ENCODE measurements at places on chromosomes 11 and 22.

DNA sequence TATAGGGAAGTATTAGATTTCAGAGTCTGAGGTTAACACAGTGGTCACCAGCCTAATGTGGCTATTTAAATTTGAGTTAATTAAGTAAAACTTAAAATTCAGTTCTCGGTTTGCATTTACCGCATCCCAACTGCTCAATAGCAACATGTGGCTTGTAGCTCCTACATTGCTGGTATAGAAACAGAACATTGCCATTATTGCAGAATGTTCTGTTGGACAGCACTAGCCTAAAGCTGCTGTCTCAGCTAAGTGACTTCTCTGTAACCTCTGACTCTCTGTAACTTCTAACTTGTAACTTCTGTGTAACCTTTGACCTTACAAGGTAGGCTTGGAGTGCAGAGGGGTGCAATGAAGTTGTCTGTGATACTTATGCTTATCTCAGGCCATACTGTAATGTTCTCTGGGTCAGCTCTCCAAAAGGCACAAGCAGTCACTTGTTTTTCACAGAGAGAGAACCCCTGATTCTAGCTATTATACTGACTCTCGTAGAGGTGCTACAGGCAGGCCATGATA, 78.7 kb downstream of the ZNRF3 start:
- no peak for DNase-seq

DNA sequence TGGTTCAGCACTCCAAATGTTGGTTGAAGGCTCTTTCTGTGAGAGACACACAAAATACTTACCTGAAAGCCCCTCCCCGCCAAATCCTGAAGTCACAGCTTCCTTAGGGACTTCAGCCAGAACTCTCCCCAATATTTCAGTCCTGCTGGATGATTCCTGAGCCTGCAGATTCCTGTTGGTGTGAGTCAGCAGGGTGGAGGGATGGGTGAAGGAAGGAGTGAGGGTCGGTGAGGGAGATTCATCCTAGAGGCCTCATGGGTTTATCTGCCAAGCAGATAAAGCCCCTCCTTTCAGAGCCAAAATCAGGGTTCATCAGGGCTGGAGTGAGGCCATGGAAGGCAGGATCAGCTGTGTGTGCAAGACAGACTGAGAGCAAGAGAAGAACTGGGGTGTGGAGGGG, 37.9 kb downstream of the SMIM38 start:
- DNase-seq: no peak

DNA sequence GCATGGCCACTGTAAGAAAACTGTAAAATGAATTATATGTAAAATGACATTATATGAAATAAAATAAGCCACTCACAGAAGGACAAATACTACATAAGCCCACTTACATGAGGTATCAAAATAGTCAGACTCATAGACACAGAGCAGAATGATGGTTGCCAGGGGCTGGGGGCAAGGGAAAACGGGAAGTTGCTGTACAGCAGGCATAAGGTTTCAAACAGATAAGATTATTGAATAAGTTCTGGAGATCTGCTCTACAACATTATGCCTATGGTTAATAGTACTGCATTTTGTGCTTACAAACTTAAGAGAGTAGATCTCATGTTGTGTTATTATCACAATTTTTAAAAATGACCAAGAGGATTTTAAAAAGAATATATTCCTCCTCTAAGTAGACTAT, 32.7 kb upstream of the HEPHL1 start:
- no peak for DNase-seq

GRCh38 chr11:104095791-104096190, 59.4 kb downstream of the DDI1 start:
- DNase-seq: no peak

- no peak for DNase-seq
Observed at GRCh38 chr11:46659908-46660307, 40.5 kb downstream of the ARHGAP1 start.

GRCh38 chr22:42959576-42960509, 55.1 kb downstream of the PACSIN2 start:
- DNase-seq: no peak

DNA sequence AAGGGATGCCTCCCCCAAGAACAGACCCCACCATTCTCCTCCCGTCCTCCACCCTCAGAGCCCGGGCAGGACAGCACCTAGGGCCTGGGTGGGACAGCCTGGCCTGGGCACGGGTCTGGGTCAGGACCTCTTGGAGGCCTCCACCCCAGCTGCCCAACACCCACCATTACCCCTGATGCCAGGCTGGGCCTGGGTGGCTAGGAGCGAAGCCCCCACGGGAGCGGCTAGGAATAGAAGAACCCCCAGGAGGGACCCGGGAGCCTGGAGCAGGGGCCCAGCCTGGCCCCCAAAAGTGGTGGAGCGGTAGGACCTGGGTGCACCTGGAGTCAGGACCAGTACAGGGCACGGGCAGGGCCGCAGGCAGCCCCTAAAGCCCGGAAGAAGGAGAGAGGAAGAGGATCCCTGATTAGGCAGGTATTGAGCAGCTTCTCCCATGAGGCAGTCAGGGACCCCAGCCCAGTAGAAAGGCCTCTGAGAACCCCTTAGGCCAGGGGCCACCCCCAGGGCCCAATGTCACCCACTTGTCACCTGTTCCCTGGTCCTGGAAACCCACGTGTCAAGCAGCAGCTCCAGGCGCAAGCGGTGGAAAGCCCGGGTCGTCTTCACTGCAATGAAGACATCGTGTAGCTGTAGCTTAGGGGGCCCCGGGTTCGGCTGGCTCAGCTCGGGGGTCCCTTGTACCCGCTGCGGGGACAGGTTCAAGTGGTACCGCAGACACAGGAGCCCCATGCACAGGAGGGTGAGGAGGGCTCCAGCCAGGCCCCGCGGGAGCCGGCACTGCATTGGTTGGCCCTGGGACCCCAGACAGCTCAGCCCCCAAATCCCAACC, 575 bp downstream of the MFNG start:
- DNase-seq: peak; percentile 10

- DNase-seq: peak; percentile 28
Observed at GRCh38 chr22:23402275-23403151, 177.6 kb downstream of the IGLL1 start.

- no peak for DNase-seq
Observed at GRCh38 chr11:113411536-113411935, 24.0 kb downstream of the ANKK1 start.

DNA sequence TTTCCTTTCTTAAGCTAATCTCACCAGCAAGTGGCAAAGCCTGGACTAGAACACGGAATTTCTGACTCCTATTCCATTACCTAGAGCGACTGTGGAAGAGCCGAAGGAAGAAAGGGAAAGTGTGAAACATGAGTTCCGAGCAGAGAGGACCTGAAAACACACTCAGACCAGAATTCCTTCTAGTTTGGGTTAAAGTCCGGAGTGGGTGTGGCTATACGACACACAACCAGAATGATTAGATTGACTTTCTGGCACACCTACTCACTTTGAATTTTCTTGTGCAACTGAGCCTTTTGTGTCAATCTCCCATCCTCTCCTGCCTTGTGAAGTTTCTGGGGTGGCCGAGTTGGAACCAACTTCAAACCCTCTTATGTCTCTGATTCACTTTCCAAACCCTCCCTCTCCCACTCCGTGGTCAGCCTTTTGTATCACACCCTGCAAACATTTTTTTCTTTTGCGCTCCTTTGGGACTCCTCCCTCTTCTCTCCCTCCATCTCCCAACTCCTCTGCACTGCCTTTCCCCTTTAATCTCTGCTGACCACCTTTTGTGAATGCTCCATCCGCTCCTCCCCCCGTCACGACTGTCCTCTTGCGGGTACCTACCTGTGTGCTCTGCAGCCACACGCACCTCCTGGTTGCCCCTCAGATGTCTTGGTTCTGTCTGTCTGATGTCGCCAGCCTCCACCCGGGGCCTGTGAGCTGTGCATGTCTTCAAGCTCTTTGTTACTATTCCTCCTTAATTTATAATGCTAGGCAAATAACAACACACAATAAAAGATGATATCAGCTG, 86.3 kb upstream of the BLID start:
- DNase-seq: no peak

DNA sequence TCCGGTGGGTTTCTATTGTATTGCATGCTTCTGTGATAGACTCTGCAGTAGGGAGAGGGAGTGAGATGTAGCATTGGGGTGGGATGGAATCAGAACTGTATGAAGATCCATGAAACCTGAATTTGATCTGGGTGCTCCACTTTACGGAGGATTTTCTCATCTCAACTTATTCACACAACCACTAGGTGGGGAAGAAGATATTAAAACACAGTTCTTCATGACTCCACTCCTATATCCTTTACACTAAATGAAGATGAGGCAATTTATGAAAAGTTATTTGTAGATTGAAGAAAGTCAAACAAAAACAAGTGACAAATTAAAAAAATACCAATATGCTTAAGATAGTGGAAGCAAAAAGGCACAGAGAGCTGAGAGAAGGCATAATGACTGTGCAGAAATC, 92.6 kb upstream of the PDGFD start:
- DNase-seq: no peak

DNA sequence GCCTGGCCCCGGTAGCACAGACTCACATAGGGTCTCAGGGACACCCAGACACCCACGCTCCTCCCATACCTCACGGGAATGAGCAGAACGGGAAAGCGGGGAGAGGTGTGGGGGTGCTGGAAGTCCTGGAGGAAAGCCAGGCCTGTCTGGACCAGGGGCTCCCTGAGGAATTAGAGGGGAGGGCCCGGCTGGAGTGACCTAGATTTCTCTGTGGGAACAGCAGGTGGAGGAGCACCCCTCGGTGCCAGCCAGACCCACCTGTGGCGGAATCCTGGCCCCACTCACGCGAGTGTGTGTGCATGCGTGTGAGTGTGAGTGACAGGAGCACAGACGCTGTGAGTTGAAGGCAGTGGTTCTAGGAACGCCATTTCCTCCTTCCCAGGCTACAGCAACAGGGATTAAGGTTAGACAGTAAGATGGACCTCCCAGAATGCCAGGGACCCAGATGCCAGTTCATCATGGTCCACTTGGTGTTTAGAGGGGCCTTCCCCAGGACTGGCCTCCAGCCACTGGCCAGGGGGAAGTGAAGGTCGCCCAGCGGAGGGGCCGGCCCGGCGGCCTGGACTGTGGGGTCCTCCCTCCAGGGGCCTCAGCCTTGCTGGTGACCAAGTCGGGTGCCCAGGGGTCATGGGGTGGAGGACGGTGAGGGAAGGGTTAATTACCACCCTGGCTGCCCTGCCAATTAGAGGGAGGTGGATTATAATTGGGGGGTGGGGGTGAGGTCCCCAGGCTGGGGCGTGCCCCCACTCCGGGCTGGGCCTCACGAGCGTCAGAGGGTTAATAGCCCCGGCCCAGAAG, 1.0 kb downstream of the PKP3 start:
- no peak for DNase-seq

DNA sequence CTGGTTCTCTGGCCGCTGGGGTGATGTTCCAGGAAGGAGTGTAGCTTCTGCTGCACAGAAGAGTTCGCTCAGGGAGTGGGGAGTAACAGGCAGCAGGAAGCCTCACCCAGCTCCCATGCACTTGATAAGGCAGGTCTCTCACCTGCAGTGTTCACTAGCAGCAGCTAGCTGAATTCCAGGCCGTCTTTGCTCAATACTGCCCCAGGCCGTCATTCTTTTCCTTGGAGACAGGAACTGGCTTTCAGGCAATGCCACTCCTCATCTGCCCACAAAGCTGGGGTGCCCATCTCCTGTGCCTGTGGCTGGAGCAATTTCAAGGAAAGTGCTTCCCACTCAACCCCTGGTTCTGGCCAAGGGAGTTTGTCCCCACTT, 66.1 kb downstream of the ARHGAP42 start:
- DNase-seq: no peak

GRCh38 chr22:24011735-24012068, 598 bp downstream of the CABIN1 start:
- no peak for DNase-seq

GRCh38 chr11:128592454-128592853, 5.1 kb upstream of the ETS1 start:
- no peak for DNase-seq

GRCh38 chr22:21643533-21644357, 1.6 kb downstream of the SDF2L1 start:
- DNase-seq: no peak

- DNase-seq: no peak
Observed at GRCh38 chr11:68925611-68926010, 21.9 kb downstream of the IGHMBP2 start.

DNA sequence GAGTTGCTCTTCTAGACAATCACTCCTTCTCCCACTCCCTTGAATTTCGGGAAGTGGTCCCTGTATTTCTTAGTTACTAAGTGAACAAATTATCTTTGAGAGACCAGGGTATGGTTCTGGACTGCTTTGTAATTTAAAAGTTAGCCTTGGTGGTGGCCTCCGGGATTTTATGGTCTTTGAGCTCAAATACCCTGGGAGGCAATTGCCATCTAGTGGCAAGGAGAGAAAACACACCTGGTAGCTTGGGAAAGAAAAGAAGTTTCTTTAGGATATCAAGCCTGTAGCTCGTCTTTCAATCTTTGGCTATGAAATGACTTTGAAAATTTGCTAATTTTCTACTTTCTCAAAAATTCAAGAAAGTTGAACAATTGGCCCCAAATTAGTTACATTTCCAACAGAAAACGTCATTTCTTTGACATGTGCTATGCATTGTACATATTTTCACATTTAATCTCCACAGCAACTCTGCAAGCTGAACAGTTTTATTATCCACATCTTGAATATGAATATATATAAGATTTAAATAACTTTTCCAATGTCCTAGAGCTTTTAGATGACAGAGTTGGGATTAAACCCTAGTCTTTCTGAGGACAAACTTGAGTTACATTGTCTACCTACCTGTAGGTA, 39.1 kb downstream of the MMP27 start:
- no peak for DNase-seq

DNA sequence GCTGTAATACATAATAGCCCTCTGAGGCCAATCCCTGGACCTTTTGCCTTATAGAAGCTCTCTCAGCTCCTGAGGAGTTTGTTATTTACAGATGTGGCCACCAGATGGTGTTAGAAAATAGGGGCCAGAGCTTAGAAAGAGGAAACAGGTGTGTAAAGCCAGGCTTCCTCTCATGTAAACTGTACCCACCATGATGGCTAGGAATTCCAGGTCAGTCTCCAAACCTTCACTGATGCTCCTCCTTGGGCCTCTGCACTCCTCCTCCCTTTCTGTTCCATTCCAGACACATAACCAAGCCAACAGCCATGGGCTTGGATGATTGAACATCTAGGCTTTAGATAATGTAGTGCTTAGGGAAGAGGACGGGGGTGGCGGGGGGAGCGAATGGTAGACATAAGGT, 39.7 kb downstream of the USP35 start:
- DNase-seq: no peak

DNA sequence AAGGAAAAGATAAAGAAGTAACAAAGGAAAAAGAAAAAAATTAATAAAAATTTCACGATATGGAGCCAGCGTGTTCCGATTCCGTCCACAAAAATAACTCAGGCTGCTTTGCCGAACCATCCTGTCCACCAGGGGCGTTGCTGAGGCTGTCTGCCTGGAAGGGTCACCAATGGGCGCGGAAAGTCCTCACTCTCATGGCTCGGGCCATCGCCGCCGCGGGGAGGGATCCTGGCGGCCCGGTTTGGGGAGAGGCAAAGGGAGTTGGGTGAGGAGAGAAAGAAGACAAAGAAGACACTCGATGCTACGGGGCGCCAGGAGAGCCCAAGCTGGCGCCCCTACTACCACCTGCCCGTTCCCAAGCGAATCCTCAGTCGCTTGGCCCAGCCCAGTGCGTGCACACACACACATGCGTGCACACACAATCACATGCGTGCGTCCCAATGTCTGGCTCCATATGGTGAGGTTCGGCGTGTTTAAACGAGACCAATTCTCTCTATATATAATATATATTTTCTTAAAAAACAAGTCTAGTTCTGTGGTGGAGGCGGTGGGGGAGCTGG, 5.6 kb upstream of the PYGM start:
- DNase-seq: no peak

- no peak for DNase-seq
Observed at GRCh38 chr11:100791860-100792259, 104.8 kb downstream of the ARHGAP42 start.

All from stimulated activated CD8-positive, alpha-beta memory T cell treated with anti-CD3 and anti-CD28 coated beads, Interleukin-4, amount 100 ng/mL, for 24 hours (primary cell).